ENCODE measurements at places on chromosomes 6 and 20.

GRCh38 chr6:94341173-94341572 lies 921.8 kb upstream of the EPHA7 start:
- DNase-seq: no peak

- DNase-seq: no peak
Observed at GRCh38 chr6:4728926-4729325, 47.3 kb upstream of the CDYL start.

DNA sequence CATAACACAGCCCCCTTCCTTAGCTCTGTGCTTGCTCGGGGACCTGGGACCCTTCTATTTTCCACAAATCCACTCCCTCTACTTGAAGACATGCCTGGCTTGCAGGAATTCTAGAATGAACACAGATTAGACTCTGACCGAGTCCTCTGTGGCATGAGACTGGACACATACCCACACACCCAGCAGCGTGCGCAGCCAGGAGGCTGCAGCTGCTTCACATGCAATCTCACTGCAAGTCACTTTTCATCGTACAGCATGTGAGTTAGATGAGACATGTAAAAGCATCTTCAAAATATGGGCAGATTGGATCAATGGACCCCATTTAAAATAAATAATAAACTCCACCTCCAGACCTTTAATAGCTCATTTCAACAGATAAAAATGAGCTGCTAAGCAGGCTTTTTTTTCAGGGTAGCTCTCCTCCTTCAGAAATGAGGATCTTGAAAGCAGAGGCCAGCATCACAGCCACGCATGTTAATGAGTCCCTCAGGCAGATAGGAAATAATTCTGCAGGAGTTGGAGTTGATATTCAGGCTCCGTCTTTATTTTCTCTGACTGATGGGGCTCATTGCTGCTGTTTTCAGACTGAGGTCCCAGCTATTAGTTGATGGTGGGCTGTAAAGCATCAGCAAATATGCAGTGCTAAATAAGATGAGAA lies 215.1 kb upstream of the GGTLC1 start:
- DNase-seq: no peak

- DNase-seq: no peak
Observed at GRCh38 chr6:153621491-153621890, 417.5 kb upstream of the OPRM1 start.

GRCh38 chr6:60754879-60755278 lies 1531.1 kb downstream of the KHDRBS2 start:
- DNase-seq: no peak

DNA sequence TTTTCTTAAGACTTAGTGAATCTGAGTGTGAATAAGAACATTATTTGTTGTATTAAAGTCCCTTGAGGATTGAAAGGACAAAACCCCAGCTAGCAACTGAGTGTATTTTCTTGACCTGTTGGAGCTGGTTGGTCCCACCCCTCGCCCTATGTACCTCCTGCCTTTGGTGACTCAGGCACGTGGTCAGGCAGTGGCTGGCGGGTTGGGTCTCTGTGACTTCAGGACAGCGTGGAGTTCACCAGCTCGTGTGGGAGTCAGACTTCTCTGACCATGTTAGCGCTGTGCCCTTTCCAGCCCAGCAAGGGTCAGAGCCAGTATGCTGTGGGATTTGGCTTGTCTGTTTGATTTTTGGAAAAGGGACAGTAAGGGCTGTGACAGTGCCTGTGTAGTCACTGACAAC lies 93.7 kb downstream of the SSR1 start:
- no peak for DNase-seq

DNA sequence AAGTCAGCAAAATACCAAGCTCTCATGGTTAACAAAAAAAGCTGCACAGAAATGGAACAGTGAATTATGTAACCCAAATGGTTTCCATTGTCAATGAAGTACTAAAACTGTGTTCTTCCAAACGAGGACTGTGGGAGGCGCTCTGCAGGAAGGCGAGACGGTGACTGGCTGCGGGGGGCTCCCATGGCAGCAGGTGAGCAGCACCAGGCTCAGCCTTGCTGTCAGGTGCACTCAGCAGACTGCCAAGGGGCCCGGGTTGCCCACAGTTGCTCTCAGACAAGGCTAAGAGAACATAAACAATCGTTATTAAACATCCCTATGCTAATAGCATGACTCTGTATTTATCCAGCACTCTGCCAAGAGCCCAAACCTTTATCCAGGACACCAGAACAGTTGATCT lies 630.3 kb upstream of the ARID1B start:
- no peak for DNase-seq

- no peak for DNase-seq
Observed at GRCh38 chr6:3414327-3415081, 42.3 kb downstream of the SLC22A23 start.

DNA sequence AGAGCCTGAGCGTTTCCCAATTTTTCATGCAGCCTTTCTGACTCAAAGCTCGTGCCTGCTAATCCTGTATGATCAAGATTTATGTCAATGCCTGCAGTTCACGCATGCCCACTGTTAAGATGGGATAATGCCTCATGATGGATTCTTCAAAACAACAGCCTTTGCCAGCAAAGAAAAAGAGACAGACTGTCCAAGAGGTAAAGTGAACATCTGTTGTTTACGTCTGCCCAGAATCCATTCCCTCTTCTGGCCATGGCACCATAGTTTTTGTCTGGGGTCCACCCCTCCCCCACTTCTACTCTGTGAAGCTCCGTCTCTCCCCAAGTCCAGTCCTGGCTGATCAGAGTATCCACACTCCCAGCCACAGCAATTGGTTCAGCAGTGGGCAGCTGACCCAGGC lies 91.9 kb upstream of the EYA2 start:
- DNase-seq: no peak

DNA sequence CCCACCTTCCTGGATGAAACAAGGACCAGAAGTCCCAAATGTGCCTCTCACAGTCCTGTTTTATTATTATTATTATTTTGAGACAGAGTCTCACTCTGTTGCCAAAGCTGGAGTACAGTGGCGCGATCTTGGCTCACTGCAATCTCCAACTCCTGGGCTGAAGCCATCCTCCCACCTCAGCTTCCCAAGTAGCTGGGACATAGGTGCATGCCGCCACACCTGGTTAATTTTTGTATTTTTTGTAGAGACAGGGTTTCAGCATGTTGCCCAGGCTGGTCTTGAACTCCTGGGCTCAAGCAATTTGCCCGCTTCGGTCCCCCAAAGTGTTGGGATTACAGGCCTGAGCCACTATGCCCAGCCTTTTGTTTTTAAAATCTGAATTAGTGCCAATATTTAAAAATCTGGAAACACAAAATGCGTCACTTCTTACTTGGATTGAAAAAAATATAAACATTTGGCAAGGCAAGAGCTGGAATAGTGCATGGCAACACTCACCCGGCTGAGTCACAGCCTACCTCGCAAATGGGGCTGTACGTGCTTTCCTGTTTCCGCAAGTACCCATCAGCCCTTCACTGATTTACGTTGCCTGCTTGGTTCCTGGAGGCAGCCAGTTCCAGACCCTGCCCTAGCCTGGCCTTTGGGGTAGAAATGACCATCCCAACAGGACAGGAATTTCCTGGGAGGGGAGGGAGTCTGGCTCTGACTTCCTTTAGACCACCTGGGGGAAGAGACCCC lies 6.3 kb downstream of the SDCBP2 start:
- no peak for DNase-seq

DNA sequence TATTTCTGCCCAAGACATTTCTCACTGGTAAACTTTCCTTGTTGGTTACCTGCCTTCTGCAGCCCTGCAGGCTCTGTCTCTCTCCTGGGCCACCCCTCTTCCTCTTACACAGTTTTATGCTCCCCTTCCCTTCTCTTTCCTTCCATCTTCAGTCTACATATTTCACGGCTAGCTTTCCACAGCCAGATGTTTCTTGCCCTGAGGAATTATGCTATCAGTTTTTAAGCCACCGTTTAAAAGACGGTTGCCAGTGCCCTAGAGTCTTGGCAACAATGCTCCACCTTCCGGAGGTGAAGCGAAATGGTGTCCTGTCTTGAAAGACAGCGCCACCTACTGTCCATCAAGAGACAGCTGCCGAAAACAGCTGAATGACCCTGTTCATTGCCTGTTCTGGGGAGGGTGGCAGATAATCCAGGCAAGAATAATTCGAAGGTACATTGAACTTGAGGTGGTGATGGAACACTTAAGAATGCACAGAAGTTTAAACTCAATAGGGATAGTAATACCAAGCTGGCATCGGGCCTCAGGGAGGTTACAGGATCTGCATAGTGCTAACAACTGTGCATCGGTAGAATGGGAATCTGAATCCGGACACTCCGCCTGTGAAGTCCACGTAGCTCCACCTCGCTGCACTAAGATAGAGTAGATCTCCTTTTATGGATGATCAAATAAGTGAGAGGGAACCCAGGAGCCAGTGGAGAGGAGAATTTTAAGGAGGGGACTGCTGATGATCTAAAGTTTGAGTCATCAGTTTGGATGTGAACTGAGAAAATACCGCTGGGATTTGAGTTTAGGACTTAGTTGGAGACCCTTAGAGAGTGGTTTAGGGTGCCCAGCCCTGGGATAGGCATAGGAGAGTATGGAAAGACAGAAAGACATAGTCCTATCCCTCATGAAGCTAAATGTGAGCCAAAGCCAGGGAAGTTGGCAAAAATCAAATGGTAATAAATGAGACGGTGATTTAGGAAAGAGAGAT lies 4.8 kb upstream of the TRIM40 start:
- DNase-seq: peak; percentile 9

- no peak for DNase-seq
Observed at GRCh38 chr6:62393608-62394007, 107.6 kb upstream of the KHDRBS2 start.

DNA sequence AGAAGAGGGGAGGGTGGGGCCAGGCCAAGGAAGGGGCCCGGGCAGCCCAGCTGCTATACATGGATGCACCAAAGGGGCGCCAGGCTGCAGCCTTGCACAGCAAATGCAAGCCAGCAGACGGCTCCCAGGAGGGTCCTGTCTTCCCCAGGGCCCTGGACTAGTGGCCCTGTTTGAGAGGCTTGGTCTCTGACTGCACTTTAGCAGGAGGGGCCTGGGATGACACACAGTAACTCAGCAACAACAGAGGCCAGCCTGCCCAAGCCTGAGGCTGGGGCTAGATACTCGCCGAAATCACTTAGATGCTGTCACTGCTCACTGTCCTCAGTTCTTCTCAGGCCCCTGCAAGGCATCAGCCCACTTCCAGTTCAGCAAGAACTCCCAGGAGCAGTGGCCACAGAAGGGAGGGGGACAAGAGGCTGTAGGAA lies 73.5 kb downstream of the TRAM2 start:
- no peak for DNase-seq

- DNase-seq: no peak
Observed at GRCh38 chr6:43969158-43969981, 157.9 kb downstream of the MRPL14 start.

DNA sequence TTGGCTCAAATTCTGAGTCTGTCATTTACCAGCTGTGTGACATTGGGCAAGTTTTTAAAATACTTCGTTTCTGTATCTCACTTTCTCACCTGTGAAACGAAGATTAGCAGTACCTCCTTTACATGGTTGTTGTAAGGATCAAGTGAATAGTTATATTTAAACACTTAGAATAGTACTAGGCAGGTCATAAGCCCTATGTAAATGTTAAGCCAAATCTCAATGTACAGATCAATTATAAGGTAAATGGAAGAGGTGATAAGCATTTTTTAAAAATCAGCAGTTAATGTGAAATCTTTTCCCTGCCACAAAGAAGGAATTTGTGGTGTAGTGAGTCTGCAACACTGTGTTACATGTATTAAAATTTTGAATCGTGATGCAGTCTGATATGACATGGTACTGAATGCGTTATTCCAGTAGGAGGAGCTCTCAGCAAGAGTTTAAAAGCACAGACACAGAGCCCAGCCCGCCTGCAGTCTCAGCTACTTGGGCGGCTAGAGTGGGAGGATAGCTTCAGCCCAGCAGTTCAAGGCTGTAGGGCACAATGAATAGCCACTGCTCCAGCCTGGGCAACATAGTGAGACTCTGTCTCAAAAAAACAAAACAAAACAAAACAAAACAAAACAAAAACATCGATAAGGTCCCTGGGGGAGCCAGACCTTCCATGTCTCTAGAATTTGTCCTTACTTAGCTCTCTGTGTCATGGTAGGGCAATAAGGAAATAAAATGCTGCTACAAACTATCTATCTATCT lies 46.0 kb downstream of the GTF2H5 start:
- DNase-seq: peak; percentile 59

- DNase-seq: no peak
Observed at GRCh38 chr6:54044059-54044458, 67.2 kb upstream of the MLIP start.

- no peak for DNase-seq
Observed at GRCh38 chr6:39572661-39573340, 152.4 kb downstream of the KIF6 start.

GRCh38 chr6:101439790-101440189 lies 46.3 kb downstream of the GRIK2 start:
- DNase-seq: no peak

DNA sequence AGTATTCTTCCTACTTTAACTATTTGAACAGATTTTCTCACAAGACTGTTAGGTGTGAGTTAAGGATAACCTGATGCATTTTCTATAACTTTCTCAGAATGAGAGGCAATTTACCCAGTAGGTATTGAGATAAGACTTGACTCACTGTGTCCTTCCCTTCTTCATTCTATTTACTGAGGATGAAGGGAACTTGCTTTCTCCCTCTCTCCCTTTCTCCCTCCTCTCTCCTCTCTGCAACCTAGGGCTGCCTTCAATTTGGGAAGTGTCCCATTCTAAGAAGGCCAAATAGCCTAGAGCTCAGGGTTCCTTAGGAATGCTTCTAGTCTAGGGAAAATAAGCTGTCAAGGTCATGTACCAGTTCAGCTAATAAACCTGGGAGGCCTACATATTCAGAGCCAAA lies 3.2 kb downstream of the ECHDC1 start:
- DNase-seq: no peak

- no peak for DNase-seq
Observed at GRCh38 chr6:150004101-150004782, 21.1 kb downstream of the RAET1L start.

DNA sequence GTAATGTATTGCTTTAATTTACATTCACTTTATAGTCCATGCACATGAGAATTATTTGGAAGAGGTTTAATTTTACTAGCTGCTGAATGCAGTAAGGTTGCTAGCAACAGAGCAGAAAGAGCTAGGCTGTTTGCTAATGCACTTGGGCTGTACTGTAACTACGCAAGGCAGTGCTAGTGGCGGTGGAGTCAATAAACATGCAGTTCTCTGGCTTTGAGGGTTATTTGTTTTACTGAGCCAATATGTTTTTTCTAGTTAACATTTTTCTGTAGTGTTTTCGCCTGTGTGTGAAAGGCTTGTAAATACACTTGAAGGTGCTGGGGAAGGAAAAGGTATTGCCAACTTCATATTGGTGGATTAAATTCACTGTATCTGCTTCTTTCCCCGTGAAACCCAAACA lies 112.8 kb downstream of the BTBD3 start:
- DNase-seq: no peak

GRCh38 chr6:169406804-169407203 lies 153.2 kb upstream of the THBS2 start:
- DNase-seq: no peak

DNA sequence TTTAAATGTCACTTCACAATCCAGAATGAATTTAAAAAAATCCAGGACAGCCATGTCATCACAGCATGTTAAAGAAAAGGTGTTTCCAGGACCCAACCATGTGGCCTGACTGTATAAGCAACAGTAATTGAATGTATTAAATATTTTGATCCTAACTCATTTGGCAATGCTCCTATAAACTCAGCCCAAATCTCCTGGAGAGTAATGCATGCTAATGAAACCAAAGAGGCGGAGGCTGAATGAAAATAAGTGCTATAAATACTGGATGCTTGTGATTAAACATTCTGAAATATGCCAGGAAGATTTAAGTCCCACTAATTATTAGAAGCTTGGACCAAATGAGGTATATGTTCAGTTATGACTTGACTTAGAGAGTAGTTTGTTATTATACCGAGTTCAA lies 486.8 kb downstream of the FRK start:
- DNase-seq: no peak

GRCh38 chr6:141029908-141030307 lies 1102.8 kb upstream of the GJE1 start:
- no peak for DNase-seq

All from activated CD4-positive, alpha-beta T cell treated with anti-CD3 and anti-CD28 coated beads, Interleukin-2, amount 50 U/mL, for 24 hours (primary cell).